Occipital lobe (tissue), 3 donors: ENCODE measurements at places on chromosomes 3 and 15. TPM values are rescaled to one million over a fixed set of nuclear protein-coding genes. Genes with fewer than 3 reads are reported as not detected.

GRCh38 chr3:57805674-57806073, 49.6 kb downstream of the SLMAP start:
- no peak for DNase-seq

PLSCR2 gene
- total RNA-seq, result not detected

- no peak for DNase-seq
Measured at GRCh38 chr3:115890579-115890978, 267.3 kb downstream of the GAP43 start.

DNA sequence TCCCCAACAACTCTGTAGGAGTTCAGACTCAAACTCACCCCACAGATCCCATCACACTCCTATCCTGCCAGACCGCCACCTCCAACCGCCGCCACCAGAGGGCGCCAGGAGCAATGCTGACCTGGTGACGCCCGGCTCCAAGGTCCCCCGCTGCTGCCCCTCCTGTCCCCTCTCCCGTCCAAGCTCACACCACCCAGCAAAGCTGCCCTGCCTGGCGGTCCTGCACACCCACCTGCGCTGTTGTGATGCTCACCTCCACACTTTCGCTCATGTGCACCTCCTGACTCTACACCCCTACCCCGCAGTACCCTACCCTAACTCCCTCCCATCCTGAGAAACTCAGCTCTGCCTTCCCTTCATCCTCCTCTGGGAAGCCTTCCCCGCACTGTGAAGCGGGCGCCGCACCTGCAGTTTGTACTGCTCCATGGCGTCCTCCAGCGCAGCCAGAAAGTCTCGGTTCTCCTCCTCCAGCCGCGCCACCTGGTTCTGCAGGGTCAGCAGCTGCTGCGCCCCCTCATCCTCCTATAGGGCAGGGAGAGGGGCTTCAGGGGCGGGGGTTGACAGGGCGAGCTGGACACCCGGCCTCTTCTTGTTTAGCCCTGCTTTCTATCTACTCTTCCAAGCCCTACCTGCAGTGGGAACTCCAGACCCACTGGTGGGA, 7.9 kb downstream of the KIF7 start:
- no peak for DNase-seq

DNA sequence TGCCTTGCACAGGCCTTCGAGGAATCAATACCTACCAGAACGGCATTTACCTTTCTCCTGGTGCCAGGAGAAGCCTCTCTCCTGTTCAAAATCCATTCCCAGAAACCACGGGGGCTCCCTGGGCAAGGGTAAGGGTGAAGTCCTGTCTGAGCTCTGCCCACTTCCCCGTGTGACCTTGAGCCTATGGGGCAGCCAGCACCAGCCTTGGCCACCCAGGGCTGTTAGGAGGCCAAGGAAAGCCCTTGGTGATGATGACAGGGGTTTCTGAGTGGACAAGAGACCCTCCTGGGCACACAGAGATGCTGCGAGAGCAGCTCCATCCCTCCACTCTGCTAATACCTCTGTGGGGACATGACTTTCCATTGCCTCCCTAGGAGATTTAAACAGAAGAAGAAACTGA, 5.9 kb downstream of the SCN5A start:
- DNase-seq, result no peak

- no peak for DNase-seq
Measured at GRCh38 chr15:74807282-74807681, 5.4 kb upstream of the LMAN1L start.

GRCh38 chr3:108897883-108898282, 55.8 kb downstream of the GUCA1C start:
- no peak for DNase-seq

GRCh38 chr3:186004209-186004608, 66.4 kb upstream of the TRA2B start:
- DNase-seq, result no peak

- DNase-seq, result no peak
Measured at GRCh38 chr3:111610189-111610588, 15.0 kb upstream of the ZBED2 start.

DNA sequence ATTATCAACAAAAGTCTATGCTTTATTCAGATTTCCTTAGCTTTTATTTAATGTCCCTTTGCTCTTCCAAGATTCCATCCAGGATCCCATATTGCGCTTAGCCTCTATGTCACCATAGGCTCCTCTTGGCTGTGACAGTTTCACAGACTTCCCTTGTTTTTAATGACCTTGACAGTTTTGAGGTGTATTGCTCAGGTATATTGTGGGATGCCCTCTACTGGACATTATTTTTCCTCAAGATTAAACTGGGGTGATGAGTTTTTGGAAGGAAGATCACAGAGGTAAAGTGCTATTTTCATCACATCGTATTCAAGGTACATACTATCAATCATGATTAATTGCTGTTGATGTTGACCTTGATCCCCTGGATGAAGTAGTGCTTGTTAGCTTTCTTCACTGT, 99.1 kb upstream of the SMAD3 start:
- DNase-seq, result no peak

- DNase-seq, result no peak
Measured at GRCh38 chr15:48564690-48565089, 80.8 kb downstream of the FBN1 start.

DNA sequence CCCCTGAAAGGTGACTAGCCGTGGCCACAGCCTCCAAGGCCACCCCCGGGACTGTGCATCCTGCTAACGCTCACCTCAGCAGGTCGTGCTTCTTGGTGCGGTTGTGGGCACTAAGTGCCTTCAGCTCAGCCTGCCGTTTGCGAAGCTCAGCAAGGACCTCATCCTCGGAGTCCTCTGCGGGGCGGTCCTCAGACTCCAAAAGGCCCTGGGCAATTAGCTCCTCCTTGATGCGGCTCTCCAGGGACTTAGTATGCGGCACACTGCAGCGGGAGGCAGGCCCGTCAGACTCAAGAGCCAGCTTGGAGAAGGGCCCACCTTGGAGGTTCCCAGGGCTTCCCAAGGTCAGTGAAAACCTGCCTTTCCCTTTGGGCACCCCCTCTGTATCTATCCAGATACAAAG, 8.3 kb downstream of the TADA3 start:
- no peak for DNase-seq

DNA sequence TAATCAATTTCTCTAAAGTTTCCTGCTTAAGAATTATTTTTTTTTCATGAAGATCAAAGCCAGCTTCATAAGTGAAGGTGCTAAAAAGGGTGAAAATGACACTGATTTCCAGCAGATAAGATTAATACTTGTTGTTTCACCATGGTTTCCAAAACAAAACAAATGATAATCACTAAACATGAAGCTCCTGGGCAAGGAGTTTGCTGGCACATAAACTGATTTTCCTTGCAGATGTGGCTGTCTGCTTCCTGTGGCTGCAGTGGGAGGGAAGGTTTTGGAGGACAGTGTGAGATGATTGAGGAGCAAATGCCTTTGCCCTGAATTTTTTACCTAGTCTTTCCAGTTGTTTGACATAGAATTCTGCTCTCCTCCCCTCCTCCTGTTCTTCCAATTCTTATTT, 228.8 kb downstream of the DIPK2A start:
- no peak for DNase-seq

TF gene
- total RNA-seq, result 2.5 TPM

MYD88 gene
- total RNA-seq, result 2.7 TPM

ALDH1L1 gene
- 2.7 TPM for total RNA-seq

GRCh38 chr3:69323941-69324340, 61.9 kb downstream of the FRMD4B start:
- DNase-seq, result no peak

- no peak for DNase-seq
Measured at GRCh38 chr15:85934691-85935090, 140.0 kb upstream of the KLHL25 start.

GRCh38 chr3:46184469-46184868, 23.6 kb downstream of the CCR1 start:
- DNase-seq, result no peak

- DNase-seq, result no peak
Measured at GRCh38 chr3:38842266-38842965, 26.4 kb upstream of the SCN10A start.

GRCh38 chr3:155946178-155946577, 75.7 kb downstream of the GMPS start:
- DNase-seq, result no peak

GOLGA8B gene
- 39.9 TPM for total RNA-seq
